CD4-positive, alpha-beta memory T cell (primary cell): ENCODE measurements at places on chromosomes 5 and 9. TPM values are rescaled to one million over a fixed set of nuclear protein-coding genes. Genes with fewer than 3 reads are reported as not detected.

- no peak overlapping the region for H3K4me3 ChIP-seq
- no peak for DNase-seq
- H3K4me1 ChIP-seq, result no peaks in the 10 kb centered on the region
- no peak overlapping the region for H3K27ac ChIP-seq
These were observed 216.9 kb downstream of the TLE4 start for GRCh38 chr9:79788662-79789061.

- H3K4me1 ChIP-seq, result no peaks in the 10 kb centered on the region
- DNase-seq, result no peak
- no peaks in the 10 kb centered on the region for H3K36me3 ChIP-seq
- no peak overlapping the region for H3K27ac ChIP-seq
- no peaks in the 10 kb centered on the region for H3K27me3 ChIP-seq
These were observed 47.6 kb downstream of the NSG2 start for GRCh38 chr5:174093123-174093522.

- H3K36me3 ChIP-seq, result no peaks in the 10 kb centered on the region
- H3K4me3 ChIP-seq, result no peak overlapping the region
- no peak for DNase-seq
- no peak overlapping the region for H3K27ac ChIP-seq
These were observed 10.6 kb upstream of the PRLR start for GRCh38 chr5:35240892-35241291.

GRCh38 chr5:134846641-134846960 is 833 bp downstream of the C5orf24 start:
- H3K4me1 ChIP-seq, result peaks cover 29% of the 10 kb centered on the region
- H3K4me3 ChIP-seq, result peak overlapping the region; percentile 92

DNA sequence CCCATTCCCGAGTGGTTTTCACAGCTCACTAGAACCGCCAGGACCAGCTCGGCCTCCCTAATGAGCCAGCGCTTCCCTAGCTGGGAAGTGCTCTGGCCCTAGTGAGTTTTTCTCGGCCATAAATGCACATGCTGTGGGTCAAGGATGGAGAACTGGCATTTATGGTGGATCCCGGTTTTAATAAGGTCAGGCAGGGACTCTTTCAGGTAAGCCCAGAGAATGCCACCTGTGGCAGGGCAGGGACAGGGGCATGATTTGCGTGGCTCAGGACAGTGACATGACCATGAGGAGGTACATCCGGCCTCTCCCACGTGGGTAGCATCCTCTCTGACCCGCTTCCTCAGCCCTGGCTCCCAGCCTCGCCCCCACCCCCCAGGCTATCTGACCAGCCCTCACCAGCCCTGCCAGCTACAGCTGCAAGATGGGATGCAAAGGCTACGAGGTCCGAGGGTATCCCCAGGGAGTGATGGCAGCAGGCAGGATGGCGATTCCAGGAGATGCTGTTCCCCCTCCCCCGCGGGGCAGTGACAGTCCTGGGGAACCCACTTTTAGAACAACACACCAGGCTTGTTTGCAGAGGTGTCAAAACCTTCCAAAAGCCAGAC is 60.3 kb upstream of the ADAMTS2 start:
- no peaks in the 10 kb centered on the region for H3K4me1 ChIP-seq
- no peak overlapping the region for H3K27ac ChIP-seq
- no peaks in the 10 kb centered on the region for H3K36me3 ChIP-seq

DNA sequence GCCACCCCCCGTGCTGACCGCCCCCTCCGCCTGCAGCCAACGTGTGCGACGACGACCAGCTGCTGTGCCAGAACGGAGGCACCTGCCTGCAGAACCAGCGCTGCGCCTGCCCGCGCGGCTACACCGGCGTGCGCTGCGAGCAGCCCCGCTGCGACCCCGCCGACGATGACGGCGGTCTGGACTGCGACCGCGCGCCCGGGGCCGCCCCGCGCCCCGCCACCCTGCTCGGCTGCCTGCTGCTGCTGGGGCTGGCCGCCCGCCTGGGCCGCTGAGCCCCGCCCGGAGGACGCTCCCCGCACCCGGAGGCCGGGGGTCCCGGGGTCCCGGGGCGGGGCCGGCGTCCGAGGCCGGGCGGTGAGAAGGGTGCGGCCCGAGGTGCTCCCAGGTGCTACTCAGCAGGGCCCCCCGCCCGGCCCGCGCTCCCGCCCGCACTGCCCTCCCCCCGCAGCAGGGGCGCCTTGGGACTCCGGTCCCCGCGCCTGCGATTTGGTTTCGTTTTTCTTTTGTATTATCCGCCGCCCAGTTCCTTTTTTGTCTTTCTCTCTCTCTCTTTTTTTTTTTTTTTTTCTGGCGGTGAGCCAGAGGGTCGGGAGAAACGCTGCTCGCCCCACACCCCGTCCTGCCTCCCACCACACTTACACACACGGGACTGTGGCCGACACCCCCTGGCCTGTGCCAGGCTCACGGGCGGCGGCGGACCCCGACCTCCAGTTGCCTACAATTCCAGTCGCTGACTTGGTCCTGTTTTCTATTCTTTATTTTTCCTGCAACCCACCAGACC is 80.2 kb downstream of the NTNG2 start:
- H3K4me1 ChIP-seq, result peaks cover 15% of the 10 kb centered on the region
- DNase-seq, result peak; percentile 52
- no peaks in the 10 kb centered on the region for H3K27me3 ChIP-seq
- H3K36me3 ChIP-seq, result no peaks in the 10 kb centered on the region

DNA sequence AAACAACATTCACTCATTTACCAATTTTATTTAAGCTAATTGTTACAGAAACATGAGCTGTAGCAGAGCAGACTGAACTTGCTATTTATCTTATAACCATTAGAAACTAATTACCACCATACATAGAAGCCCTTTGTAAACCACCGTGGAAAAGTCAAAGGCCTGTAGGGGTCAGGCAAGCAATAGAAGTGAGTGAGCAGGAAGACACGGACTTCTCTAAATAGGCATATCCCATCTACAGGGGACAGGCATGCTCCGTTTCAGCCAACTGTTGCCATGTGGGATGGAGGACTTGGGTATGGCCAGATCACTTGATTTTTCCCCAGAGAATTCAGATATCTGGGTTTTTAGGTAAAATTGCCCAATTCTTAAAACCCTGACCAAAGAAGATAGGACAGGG is 44.8 kb downstream of the PRRC1 start:
- H3K4me3 ChIP-seq, result no peak overlapping the region
- H3K36me3 ChIP-seq, result no peaks in the 10 kb centered on the region
- no peak for DNase-seq
- H3K27me3 ChIP-seq, result peaks cover 1% of the 10 kb centered on the region
- no peak overlapping the region for H3K27ac ChIP-seq

- H3K4me1 ChIP-seq, result peaks cover 22% of the 10 kb centered on the region
- H3K27me3 ChIP-seq, result no peaks in the 10 kb centered on the region
- no peaks in the 10 kb centered on the region for H3K36me3 ChIP-seq
- no peak overlapping the region for H3K27ac ChIP-seq
These were observed 5.0 kb downstream of the PBX3 start for GRCh38 chr9:125752070-125752628.

GRCh38 chr9:1253064-1253979 is 203.2 kb downstream of the DMRT2 start:
- H3K36me3 ChIP-seq, result no peaks in the 10 kb centered on the region
- no peak for DNase-seq
- no peak overlapping the region for H3K27ac ChIP-seq
- no peaks in the 10 kb centered on the region for H3K27me3 ChIP-seq

DNA sequence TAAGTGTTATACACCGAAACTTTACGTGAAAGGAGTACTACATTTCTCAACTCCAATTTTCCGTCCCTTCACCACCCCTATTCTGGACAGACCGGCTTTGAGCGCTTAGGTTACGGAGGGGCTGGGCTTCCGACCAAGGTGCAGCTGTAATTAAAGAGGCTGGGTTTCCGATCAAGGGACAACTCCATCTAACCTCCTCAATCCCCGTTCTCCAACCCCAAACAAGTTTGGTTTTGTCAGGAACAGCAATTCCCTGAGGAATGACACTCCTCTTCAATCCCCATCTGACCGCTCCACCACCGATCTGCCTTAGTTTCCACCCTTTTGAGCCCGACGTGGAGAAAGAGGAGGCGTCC is 577 bp downstream of the TUT7 start:
- DNase-seq, result no peak
- peak overlapping the region; percentile 84 for H3K27ac ChIP-seq
- H3K4me1 ChIP-seq, result peaks cover 50% of the 10 kb centered on the region
- no peaks in the 10 kb centered on the region for H3K36me3 ChIP-seq
- H3K27me3 ChIP-seq, result no peaks in the 10 kb centered on the region

DNA sequence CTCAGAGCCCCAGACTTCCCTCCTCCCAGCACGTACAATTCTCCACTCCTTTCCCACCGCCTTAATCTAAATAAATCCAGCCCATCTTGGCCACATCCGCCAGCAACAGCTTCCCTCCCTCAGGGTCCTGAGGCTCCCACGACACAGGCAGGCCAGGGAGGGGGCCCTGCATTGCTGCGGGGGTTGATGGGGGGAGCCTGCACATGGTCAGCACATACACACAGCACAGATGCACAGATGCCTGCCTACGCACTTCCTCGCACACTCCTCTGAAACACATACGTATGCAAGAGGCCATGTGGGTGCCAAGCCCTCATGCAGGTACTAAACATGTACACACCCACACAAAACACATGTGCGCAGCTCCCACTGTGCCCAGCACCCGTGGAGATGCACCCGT is 14.8 kb downstream of the PDGFRB start:
- H3K4me1 ChIP-seq, result no peaks in the 10 kb centered on the region
- no peak overlapping the region for H3K4me3 ChIP-seq
- no peak for DNase-seq
- no peaks in the 10 kb centered on the region for H3K36me3 ChIP-seq

GRCh38 chr9:6639622-6640021 is 5.9 kb downstream of the GLDC start:
- H3K27me3 ChIP-seq, result peaks cover 26% of the 10 kb centered on the region
- no peaks in the 10 kb centered on the region for H3K36me3 ChIP-seq
- H3K27ac ChIP-seq, result no peak overlapping the region
- DNase-seq, result no peak

DNA sequence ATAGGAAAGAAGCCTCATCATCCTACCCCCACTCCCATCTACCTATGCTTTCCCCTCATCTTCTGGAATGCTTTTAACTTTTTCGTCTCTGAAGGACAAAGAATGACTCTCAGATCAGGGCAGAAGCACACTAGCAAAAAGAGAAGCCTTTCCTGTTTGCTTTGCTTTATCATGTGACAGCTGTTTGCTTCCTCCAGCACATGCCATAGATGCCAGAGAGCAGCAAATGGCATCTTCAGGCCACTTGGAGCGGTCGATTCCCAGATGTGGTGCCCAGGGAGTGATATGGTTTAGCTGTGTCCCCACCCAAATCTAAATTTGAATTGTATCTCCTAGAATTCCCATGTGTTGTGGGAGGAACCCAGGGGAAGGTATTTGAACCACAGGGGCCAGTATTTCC is 294.8 kb downstream of the GADD45G start:
- H3K4me1 ChIP-seq, result no peaks in the 10 kb centered on the region
- peaks cover 7% of the 10 kb centered on the region for H3K27me3 ChIP-seq
- H3K4me3 ChIP-seq, result no peak overlapping the region
- no peak overlapping the region for H3K27ac ChIP-seq

DNA sequence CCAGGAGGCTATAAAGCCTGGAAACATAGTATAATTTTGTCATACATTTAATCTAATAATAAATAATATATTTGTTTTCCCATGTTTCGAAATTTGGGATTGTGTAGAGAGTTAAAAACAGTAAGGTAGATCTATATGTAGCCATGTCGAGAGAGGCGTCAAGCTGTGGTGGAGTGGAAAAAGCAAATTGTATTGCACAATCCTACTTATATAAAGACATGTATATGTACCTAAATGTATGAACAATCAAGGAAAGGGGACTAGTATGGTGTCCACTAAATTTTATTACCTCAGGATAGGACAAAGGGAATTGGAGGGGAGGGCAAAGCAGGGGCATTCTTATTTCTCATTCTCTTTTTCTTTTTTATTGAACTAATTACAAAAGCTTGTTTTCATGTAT is 52.0 kb downstream of the GLRA1 start:
- H3K27me3 ChIP-seq, result no peaks in the 10 kb centered on the region
- no peak overlapping the region for H3K27ac ChIP-seq
- no peaks in the 10 kb centered on the region for H3K36me3 ChIP-seq
- no peaks in the 10 kb centered on the region for H3K4me1 ChIP-seq
- no peak for DNase-seq

- peak; percentile 18 for DNase-seq
- H3K4me3 ChIP-seq, result no peak overlapping the region
- no peaks in the 10 kb centered on the region for H3K36me3 ChIP-seq
- H3K27ac ChIP-seq, result no peak overlapping the region
These were observed 65.5 kb upstream of the ABCA1 start for GRCh38 chr9:104993291-104993963.

- H3K36me3 ChIP-seq, result no peaks in the 10 kb centered on the region
- H3K27ac ChIP-seq, result no peak overlapping the region
- DNase-seq, result no peak
- H3K4me1 ChIP-seq, result no peaks in the 10 kb centered on the region
- no peak overlapping the region for H3K4me3 ChIP-seq
These were observed 96.3 kb downstream of the ADAMTS12 start for GRCh38 chr5:33795496-33795895.

DNA sequence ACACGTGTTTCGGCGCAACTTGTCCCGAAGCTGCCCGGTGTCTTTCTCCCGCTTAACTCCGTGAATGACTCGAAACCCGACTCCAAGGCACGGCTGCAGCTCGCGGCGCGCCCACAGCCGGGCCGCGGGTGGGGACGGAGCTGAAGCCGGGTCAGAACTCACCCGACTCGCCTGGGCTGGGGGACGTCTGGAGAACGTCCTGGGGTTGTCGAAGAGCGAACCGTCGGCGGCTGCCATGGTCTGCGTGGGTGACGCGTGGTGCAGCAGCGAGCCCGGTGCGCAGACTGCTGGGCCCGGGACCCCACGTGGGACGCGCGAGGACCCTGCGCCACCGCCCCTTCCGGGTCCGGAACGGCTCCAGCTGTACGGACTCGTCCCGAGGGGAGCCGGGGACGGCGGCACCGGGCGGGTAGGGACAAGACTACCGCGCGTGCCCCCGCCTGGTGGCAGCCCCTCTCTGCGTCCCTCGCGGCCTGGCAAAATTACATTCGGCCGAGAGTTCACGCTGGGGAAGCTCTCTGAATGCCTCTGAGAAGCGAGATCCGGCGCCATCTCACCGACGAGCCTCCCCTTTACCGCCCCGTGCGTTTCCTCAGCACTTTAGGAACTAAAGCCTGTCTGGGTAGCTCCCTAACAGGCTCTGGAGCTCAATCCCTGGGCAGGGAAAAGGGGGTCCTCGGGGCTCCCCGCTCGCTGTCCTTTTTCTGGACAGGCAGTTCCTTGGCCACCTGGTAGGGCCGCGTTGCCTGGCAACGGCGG is at the start of gene DDX31:
Gene DDX31, minus strand, starts transcription at position 286 of the 759 bp plus-strand sequence. Its CDS starts 49 bp downstream, at position 237.
- DNase-seq, result peak; percentile 89
- H3K27me3 ChIP-seq, result no peaks in the 10 kb centered on the region
- peaks cover 42% of the 10 kb centered on the region for H3K4me1 ChIP-seq
- peak within 1 kb of the TSS; percentile 88 for H3K4me3 ChIP-seq

- no peaks in the 10 kb centered on the region for H3K27me3 ChIP-seq
- no peak for DNase-seq
- H3K27ac ChIP-seq, result no peak overlapping the region
- no peak overlapping the region for H3K4me3 ChIP-seq
- no peaks in the 10 kb centered on the region for H3K36me3 ChIP-seq
- H3K4me1 ChIP-seq, result no peaks in the 10 kb centered on the region
These were observed 86.2 kb downstream of the PTPN3 start for GRCh38 chr9:109411798-109412352.

GRCh38 chr5:57703721-57704120 is 221.1 kb upstream of the ACTBL2 start:
- no peaks in the 10 kb centered on the region for H3K36me3 ChIP-seq
- H3K27ac ChIP-seq, result no peak overlapping the region
- H3K27me3 ChIP-seq, result no peaks in the 10 kb centered on the region
- H3K4me3 ChIP-seq, result no peak overlapping the region

The ZNF622 gene
- 34.8 TPM for total RNA-seq

The PCDHGC4 gene
- not detected for total RNA-seq

The PHF24 gene
- not detected for total RNA-seq

The POLE3 gene
- total RNA-seq, result 46.9 TPM

The SLC28A3 gene
- total RNA-seq, result not detected

The RUFY1 gene
- total RNA-seq, result 59.1 TPM

The SPATA31E1 gene
- total RNA-seq, result not detected

The TAF9 gene
- total RNA-seq, result 42.3 TPM

The RIC1 gene
- total RNA-seq, result 27.1 TPM

The PRUNE2 gene
- total RNA-seq, result 0.22 TPM

The FAM219A gene
- 13.9 TPM for total RNA-seq
